Naive thymus-derived CD4-positive, alpha-beta T cell (primary cell): ENCODE measurements at places on chromosomes 12 and 14. TPM values are rescaled to one million over a fixed set of nuclear protein-coding genes. Genes with fewer than 3 reads are reported as not detected.

Gene MAP1LC3B2
- 1.5 TPM for total RNA-seq

GRCh38 chr12:10190558-10191388, 11.9 kb downstream of the TMEM52B start:
- H3K4me3 ChIP-seq: no peak overlapping the region
- H3K36me3 ChIP-seq: no peaks in the 10 kb centered on the region
- no peaks in the 10 kb centered on the region for H3K27me3 ChIP-seq
- DNase-seq: peak; percentile 39
- no peaks in the 10 kb centered on the region for H3K4me1 ChIP-seq
- H3K27ac ChIP-seq: no peak overlapping the region

Gene GALNT4
- total RNA-seq: 6.7 TPM

Gene OR4K2
- total RNA-seq: not detected

DNA sequence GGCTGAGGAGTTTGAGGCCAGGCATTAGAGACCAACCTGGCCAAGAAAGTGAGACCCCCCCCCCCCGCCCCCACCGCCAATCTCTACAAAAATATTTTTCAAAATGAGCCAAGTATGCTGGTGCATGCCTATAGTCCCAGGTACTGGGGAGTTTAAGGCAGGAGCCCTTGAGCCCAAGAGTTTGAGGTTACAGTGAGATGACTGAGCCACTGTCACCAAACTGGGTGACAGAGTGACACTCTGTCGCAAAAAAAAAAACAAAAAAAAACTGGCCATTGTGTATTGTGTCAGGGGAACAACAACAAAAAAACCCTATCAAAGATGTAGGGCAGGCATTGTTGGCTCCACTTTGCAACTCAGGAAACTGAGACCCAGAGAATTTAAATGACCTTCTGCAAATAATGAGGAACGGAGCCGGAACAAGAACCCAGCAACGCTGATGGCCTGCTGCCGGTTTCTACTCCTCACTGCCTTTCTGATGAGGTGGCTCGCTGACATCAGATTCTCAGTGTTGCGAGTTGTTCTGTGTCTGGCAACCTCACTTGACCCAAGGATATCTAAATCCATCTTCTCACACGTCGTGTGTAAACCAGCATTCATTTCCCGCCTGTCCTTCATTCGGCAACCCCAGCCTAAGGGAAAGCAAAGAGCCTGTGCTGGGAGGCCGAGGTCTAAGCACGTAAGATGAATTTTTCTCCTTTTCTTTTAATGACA, 195.2 kb upstream of the CRY1 start:
- no peak overlapping the region for H3K27ac ChIP-seq
- H3K4me1 ChIP-seq: peaks cover 4% of the 10 kb centered on the region
- H3K36me3 ChIP-seq: no peaks in the 10 kb centered on the region
- DNase-seq: no peak
- H3K27me3 ChIP-seq: no peaks in the 10 kb centered on the region

DNA sequence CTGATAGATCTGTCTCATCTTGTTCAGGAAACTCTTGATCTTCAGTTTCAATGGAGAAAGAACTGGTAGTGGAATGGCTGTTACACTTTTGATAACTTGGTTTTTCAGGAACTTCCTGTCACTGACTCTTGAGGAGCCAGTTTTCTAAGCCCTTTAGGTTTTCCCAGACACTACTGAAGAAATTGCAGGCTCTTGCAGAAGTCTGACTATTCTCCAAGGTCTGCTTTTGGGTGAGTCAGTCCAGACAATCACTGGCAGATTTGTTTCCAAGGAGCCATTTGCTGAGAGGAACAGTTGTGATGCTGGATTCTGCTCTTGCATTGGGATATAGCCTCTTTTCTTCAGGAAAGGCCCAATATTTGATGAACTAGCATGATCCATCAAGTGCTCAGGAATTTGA, 468.0 kb downstream of the FUT8 start:
- H3K36me3 ChIP-seq: no peaks in the 10 kb centered on the region
- no peak for DNase-seq
- no peak overlapping the region for H3K27ac ChIP-seq
- no peak overlapping the region for H3K4me3 ChIP-seq
- H3K27me3 ChIP-seq: no peaks in the 10 kb centered on the region
- H3K4me1 ChIP-seq: peaks cover 27% of the 10 kb centered on the region

Gene ULK1
- total RNA-seq: 109 TPM

DNA sequence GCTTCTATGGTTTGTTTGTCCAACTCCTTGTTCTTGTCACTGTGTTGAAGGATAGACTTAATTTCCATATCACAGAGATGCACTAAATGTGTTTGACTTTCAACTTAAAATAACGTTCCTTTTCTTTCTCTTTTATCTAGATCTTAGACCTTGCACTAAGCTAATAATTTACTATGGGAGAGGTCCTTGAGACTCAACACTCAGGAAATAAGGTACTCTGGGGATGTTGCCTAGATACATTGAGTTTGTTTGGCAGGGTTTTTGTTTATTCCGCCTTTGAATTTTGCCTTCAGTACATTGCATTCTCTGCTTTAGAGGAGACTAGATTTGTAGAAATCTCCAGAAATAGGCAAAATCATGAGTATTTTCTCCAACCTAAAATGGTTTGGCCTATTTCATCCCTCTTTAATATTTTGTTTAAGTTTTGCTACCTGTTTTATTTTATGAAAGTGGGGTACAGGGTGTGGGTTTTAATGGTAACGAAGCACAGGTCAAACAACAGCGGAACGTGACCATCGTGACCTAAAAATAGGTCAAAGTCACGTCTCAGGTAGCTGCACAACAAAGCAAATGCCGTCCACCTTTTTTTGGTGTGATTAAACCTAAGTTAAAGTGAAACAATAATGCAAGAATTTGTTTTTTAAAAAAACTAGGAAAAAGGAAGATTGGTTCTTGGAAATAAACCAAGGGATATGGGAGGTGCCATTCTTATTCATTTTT, 115.3 kb upstream of the CPSF6 start:
- H3K27me3 ChIP-seq: no peaks in the 10 kb centered on the region
- H3K36me3 ChIP-seq: no peaks in the 10 kb centered on the region
- H3K27ac ChIP-seq: no peak overlapping the region
- no peak overlapping the region for H3K4me3 ChIP-seq

GRCh38 chr12:59407799-59408198, 188.0 kb upstream of the SLC16A7 start:
- no peaks in the 10 kb centered on the region for H3K27me3 ChIP-seq
- H3K4me3 ChIP-seq: no peak overlapping the region
- H3K27ac ChIP-seq: no peak overlapping the region
- no peaks in the 10 kb centered on the region for H3K36me3 ChIP-seq
